Stimulated activated CD8-positive, alpha-beta memory T cell treated with anti-CD3 and anti-CD28 coated beads, Interleukin-15, amount 100 ng/mL, for 4 hours (primary cell): ENCODE measurements at places on chromosomes 4 and X.

GRCh38 chr4:98987720-98988119 lies 7.8 kb upstream of the METAP1 start:
- no peak for DNase-seq

DNA sequence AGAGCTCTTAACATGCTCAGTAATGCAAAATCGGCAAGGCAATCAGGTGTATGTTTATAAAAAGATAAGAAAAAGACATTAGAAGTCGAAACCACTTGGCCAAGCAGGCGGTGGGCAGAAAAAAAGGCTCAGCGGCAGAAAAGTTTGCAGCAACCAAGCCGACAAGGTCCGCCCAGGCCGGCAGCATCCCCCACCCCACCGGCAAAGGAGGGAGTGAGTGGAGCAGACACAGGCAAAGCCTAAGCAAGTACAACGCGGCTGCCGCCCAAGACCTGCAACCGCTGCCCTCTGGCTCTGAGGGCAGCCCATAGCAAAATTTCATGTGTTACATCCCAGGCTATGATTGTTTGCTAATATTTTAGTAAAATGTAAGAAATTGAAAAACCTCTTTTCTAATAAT lies 125.4 kb upstream of the ZCCHC13 start:
- DNase-seq, result no peak

DNA sequence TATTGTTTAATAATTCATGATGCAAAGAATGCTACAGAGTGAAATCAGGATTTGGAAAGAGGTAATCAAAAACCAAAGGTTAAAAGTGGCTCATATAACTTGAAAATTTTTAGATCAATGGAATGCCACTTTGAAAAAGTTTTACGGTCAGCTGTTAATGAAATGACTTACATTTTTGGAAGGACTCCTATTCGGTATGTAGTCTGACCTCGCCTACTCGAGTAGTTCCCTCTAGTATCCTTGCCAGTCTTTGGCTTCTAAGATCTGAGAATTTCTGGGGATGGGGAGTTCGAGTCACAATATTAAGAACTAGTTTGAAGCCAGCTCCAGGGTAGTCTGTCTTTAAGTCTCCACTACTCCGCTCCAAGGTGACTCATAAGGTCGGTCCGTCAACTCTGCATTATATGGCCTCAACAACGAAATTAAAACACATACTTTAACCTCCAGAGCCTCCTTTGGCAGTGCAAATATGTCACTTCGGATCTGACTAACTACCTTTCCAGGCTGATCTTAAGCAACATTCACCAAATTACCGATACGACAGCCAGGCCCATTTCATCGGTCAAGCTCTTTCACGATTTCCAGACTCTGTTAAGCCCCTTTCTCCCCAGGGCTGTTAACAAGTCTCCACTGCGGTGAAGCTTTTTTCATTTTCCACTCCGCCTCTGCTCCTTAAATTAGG lies 733 bp upstream of the NAA15 start:
- DNase-seq, result no peak

- DNase-seq, result no peak
These were observed 40.3 kb downstream of the FANCB start for GRCh38 chrX:14832586-14832985.

GRCh38 chrX:16658284-16658683 lies 8.3 kb downstream of the S100G start:
- DNase-seq, result no peak

- no peak for DNase-seq
These were observed 40.4 kb downstream of the NSG1 start for GRCh38 chr4:4427121-4427870.

DNA sequence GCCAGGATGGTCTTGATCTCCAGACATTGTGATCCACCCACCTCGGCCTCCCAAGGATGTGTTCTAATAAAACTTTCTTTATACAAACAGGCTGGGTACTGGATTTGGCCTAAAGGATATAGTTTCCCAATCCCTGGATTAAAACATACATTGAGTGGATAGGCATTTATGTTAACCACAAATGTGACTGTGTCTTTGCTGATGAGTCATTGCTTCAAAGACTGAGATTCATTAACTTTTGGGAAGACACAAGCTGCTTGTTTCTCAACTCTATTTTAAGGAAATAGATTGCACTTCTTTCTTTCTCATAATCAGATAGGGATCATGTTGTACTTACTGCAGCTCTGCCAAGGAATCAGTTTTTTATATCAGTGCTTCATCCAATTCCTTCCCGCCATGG lies 131.3 kb upstream of the AGA start:
- DNase-seq, result no peak

DNA sequence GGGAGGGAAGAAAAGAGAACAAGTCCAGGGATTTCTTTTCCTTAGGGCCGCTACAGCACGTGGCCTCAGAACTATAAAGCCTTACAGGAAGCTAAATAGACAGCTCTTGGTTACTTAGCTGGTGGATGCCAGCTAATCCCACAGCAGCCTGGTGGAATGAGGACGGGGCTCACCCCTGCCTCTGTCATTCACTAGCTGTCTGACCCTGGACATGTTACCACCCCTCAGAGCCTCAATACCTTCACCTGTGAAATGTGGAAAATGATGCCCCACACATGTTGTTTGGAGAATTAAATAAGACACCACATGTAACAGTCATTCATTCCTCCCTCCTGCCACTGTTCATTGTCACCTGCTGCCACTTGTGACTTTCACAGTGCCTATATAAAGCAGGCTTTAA lies 15.7 kb downstream of the CCKAR start:
- no peak for DNase-seq

- DNase-seq, result no peak
These were observed 719.7 kb upstream of the GRIA3 start for GRCh38 chrX:122464341-122464740.

DNA sequence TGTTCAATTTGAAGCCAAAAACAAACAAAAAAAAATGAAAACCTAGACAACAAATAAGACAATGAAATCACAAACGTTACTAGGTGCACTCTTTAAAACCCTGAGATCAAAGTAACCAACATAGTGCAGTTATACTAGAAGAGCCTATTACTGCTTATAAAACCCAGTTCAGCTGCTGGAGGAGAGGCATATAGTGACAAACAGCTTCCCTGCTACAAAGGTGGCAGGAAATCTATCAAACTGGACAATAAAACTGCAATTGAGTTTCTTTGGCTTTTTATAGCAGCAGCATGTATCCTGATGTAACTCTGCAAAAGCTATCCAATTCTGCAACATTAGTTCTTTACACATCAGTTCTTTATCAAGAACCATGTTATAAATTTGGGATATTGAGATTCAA lies 155.6 kb downstream of the LRBA start:
- DNase-seq, result no peak

DNA sequence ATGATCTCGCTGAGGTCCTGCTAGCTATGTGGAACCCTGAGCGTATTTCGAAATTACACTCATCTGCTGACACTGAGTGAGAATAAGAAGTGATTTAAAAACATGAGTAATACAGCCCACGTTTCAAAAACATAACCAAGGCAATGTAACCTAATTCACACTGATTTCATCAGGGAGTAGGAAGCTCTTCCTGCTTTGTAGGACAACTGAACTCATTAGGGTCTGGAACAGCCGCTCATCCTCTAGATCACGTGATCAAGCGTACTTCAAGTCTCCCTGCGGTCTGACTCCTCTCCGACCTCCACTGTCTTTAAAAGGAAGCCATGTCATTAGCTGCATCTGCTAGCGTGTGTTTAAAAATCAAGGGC lies 138.0 kb downstream of the NSUN7 start:
- DNase-seq, result no peak

DNA sequence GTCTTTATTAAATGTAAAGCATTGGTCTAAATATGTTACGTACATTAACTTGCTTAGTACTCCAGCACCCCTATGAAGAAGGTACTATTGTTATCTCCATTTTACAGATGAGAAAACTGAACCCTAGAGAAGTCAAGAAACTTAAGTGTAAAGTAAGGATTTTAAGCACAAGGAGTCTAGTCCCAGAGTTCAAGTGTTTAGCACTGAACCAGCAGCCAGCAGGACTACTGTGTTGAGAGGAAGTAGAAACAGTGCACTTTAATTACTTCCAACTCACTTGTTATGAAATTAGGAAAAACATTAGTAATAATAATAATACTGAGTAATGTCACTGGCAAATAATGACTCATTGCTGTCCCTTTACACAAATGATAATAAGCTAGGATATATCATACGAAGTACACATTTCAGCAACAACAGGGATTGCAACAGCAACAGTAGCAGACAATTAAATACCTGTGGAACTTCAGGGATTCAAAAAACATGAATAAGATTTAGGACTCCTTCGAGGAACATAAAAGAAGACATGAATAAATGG lies 548.1 kb upstream of the HS3ST1 start:
- DNase-seq, result no peak

GRCh38 chr4:180741703-180742102 lies 1501.5 kb upstream of the TENM3 start:
- no peak for DNase-seq

DNA sequence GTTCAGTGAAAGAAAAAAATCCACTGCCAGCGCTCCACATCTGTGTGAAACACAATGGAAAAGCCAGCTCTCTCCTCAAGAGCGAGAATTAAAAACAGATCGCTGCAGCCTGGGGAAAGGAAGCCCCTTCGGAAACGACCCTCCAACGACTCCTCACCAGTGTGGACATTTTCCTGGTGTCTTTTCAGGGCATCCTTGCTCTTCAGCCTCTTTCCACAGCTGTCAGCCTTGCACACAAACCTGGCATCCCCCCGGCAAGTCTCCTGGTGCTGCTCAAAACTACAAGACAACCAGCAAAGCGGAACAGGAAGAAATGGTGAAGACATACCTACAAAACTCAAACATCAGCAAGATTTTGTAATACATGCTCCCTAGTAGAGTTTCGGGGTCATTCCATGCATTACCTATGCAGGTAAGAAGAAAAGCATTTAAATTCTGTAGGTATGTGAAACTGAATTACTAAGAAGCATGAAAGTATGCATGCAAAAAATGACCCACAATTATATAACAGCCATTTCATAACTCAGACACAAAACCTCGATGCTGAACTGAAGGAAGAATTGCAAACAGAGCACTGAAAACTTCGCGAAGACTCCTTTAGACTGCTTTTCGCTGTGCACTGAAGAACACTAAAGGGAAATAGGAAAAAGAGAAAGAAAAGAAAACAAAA lies 106.1 kb downstream of the PRDM5 start:
- DNase-seq, result no peak

- DNase-seq, result no peak
These were observed 1233.3 kb upstream of the PABPC4L start for GRCh38 chr4:135434936-135435335.

DNA sequence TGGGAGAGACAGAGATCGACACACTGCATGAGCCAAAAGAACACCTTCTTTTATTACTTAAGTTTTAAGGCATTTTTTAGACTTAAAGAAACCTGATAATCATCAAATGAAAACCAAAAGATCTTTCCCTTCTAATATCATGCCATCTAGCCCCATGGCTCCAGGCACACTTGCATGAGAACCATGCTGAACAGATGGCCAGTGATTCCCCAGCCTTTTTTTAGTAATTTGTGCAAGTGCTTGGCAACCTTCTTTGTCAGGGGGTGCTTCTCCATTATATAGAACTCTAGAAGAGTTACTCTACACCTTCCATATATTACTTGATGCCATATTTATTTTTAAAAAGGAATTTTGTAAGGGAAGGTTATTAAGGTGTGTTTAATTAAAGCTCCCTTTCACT lies 182.2 kb upstream of the TEX13C start:
- no peak for DNase-seq

DNA sequence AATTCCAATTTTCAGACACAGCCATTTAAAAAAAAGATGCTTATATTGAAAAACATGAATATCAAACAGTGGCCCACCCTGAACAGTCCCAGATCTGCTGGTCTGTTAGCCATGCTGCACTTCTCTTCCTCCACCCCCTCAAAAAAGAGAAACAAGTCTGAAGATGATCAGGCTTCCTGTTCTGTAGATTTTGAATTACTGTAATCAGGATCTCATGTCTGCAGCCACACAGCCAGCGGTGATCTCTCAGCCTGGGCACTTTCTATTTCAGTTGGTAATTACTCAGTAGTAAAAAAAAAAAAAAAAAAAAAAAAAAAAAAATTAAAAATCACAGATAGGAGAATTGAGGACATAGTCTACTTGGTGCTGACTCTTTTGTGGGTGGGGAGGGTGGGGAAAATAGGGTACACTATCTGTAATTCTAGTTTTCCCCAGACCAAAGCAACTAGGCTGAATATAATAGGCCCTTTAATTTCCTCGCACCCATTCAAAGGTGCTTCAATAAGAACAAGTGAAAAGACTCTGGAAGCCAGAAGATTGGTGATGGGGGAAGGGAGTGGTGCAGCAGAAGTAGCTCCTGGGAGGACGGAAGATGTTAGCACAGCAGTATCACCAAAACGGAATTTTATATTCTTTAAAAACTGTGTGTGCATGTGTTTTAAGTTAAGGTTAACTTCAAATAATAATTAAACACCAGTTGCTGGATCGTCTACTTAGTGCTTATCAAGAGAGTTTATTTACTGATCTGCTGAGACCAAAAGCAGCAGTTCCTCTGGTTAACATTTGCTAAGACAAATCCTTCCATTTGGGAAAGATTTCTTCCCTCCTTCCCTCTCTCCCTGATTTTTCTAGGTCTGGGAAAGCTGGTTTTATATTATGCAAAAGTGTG lies 47.0 kb downstream of the SPRY1 start:
- DNase-seq, result no peak

DNA sequence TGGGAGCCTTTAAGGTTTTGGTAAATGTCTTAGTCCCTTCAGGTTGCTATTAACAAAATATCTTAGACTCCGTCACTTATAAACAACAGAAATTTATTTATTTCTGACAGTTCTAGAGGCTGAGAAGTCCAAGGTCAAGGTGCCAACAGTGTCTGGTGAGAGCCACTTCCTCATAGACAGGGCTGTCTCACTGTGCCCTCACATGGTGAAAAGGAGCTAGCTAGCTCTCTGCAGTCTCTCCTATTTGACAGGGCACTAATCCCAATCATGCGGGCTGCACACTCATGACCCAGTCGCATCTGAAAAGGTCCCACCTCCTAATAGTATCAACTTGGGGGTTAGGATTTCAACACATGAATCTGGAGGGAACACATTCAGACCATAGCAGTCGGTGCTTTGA lies 63.4 kb upstream of the KLF3 start:
- no peak for DNase-seq

- DNase-seq, result no peak
These were observed 40.9 kb downstream of the HMX1 start for GRCh38 chr4:8830611-8831200.

- DNase-seq, result no peak
These were observed 797 bp downstream of the PKD2 start for GRCh38 chr4:88008122-88008742.
